ENCODE measurements at places on chromosomes 2 and 18.

- no peak for DNase-seq
- H3K36me3 ChIP-seq = peaks cover 6% of the 10 kb centered on the region
Observed at GRCh38 chr18:35490894-35491699, 6.7 kb downstream of the INO80C start.

DNA sequence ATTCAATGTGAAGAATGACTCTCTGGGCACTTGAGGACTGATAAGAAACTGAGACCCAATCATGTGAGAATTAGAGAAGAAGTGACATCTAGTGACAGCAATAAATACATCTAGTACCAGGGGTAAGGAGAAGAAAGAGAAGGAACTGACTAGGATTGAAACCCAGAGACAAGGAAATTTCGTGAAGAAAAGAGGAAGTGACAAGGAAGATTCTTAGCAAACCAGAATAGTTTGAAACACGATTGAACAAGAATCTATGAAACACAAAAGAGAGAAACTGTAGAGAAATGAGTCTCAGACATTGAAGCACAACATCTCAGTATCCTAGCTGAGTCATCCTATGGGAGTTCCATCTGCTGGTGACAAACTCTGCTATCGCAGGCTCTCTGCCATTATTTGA lies 571.9 kb upstream of the PKDCC start:
- no peak overlapping the region for H3K4me3 ChIP-seq
- H3K36me3 ChIP-seq = peaks cover 15% of the 10 kb centered on the region
- H3K27ac ChIP-seq = no peak overlapping the region
- no peak for DNase-seq

DNA sequence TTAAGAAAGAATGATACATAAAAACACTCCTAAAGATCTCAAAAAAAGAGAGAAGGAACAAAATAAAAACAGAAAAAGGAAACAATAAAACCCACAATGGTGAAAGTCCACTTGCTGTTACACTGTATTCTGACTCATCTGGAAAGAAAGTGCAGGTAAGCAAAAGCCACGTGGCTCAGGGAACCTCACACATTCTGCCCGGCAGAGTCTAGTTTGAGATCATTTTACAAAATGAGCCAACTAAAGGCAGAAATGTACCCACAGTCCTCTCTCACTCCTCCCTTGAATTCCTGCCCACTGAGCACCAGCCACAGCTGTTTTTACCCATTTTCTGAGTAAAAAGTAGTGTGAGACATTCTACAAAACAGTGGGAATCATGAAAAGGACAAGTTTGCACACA lies 10.0 kb downstream of the KCNH7 start:
- no peak overlapping the region for H3K4me3 ChIP-seq
- H3K27ac ChIP-seq = no peak overlapping the region
- H3K36me3 ChIP-seq = no peaks in the 10 kb centered on the region
- no peak for DNase-seq

GRCh38 chr2:29731948-29732347 lies 189.4 kb downstream of the ALK start:
- no peak for DNase-seq
- H3K27ac ChIP-seq = no peak overlapping the region
- 0 out of 2 replicates have a peak, but pooled peaks cover 3% of the 10 kb centered on the region for H3K4me1 ChIP-seq
- no peaks in the 10 kb centered on the region for H3K27me3 ChIP-seq
- no peaks in the 10 kb centered on the region for H3K36me3 ChIP-seq

DNA sequence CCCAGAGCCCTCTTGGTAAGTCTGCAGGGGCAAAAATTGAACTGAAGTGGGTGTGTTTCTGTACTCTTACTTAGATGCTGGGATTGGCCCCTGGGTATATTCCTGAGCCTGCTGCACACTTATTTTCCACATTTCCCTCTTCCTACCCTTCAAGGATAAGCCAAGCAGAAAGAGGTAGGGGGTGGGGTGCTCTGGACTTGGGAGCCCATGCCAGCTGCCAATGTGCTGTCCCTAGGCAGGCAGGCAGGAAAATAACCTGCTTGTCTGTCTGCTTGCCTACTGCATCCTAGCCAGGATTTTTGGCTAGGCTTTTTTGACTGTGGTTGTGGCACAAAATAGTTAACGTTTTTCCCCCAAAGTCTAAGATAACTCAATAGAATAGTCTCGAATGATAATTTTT lies 234.3 kb downstream of the ALK start:
- 0 out of 2 replicates have a peak, but pooled peaks cover 2% of the 10 kb centered on the region for H3K36me3 ChIP-seq
- H3K4me1 ChIP-seq = no peaks in the 10 kb centered on the region
- no peaks in the 10 kb centered on the region for H3K27me3 ChIP-seq
- no peak overlapping the region for H3K27ac ChIP-seq
- no peak for DNase-seq

DNA sequence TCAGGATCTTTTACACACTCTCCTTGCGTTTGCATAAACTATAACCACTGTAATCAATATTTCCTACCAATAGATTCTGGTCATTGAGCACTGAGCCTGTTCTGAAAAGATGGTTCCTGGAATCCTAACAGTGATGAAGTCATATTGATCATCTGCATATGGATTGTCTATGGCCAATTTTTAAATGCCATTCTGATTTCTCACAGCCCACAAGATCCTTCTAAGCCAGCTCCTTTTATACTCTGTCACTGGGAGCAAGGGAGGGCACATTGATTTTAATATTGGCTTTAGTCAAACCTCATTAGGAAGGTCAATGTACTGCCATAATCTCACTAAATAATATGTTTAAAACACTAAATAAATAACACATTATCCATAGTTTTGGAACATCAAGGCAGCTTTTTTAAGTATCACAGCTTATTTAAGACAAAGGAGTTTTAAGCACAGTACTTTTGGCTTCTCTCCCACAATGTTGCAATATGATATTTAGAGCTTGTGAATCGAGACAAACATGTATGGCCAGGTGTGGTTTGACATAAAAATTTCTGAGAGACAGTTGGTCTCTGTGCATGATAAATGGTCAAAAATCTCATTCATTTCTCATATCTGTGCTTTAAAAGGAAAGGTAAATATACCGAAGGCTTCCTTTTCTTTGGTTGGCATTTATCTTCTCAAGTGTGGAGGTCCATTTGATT lies 267.3 kb downstream of the MTX2 start:
- no peaks in the 10 kb centered on the region for H3K36me3 ChIP-seq
- no peak for DNase-seq
- H3K4me3 ChIP-seq = no peak overlapping the region
- H3K27me3 ChIP-seq = peaks cover 9% of the 10 kb centered on the region
- no peak overlapping the region for H3K27ac ChIP-seq

- no peak overlapping the region for H3K4me3 ChIP-seq
- no peaks in the 10 kb centered on the region for H3K27me3 ChIP-seq
- H3K4me1 ChIP-seq = peaks cover 41% of the 10 kb centered on the region
- peak; percentile 48 for DNase-seq
- peak overlapping the region; percentile 66 for H3K27ac ChIP-seq
Observed at GRCh38 chr2:237217995-237218616, 132.4 kb downstream of the COPS8 start.

DNA sequence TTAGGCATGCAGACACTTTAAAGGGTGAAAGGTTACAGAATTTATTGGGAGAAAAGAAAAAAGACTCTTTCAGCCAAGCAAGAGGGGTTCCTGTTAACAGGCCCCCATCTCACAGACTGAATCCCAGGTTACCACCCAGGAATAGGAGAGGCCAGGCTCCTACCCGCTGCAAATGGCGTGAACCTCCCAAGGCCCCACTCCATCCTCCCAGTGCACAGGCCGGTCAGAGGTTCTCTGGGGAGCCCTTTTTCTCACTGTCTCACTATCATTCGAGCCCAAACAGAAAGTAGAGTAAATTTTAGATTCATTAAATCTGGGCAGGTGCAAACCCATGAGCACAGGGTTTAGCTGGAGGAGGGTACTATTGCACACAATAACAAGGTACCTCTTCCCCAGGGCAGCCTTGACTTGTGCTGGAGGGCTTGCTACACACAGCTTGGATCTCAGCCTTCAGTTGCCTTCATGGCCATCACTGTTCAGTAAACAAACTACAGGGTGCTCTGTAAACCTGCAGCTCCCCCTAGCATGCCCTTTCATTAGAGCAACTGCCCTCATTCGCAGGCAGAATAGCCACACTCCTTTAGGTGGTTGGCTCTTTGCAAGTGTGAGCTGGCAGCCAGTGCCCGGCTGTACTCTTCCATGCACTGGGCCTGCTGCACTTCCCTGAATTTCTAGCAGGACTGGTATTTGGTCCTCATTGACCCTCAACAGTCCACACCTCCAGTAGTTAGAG lies 7.3 kb upstream of the PLEK start:
- peaks cover 15% of the 10 kb centered on the region for H3K27me3 ChIP-seq
- no peak overlapping the region for H3K4me3 ChIP-seq
- H3K36me3 ChIP-seq = no peaks in the 10 kb centered on the region
- H3K27ac ChIP-seq = peak overlapping the region; percentile 24
- H3K4me1 ChIP-seq = peaks cover 10% of the 10 kb centered on the region

DNA sequence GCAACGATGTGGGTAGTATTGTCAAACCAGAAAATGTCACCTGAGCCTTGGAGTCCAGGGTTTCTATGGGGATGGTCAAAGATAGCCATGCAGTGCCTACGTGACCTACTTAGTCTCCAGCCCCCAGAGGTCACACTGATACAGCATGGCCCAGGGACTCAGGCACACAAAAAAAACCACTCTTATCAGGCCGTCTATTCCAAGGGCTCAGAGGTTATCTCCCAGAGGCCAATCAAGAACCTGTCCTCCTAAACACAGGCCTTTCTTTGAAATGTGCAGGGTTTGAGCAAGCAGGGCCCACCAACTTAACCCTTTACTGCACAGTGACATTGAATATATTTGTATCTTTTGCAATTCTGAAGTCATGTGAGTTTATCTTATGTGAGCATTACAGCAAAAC lies 82.7 kb downstream of the MRO start:
- H3K4me3 ChIP-seq = no peak overlapping the region
- H3K27me3 ChIP-seq = no peaks in the 10 kb centered on the region
- no peak overlapping the region for H3K27ac ChIP-seq
- no peak for DNase-seq

DNA sequence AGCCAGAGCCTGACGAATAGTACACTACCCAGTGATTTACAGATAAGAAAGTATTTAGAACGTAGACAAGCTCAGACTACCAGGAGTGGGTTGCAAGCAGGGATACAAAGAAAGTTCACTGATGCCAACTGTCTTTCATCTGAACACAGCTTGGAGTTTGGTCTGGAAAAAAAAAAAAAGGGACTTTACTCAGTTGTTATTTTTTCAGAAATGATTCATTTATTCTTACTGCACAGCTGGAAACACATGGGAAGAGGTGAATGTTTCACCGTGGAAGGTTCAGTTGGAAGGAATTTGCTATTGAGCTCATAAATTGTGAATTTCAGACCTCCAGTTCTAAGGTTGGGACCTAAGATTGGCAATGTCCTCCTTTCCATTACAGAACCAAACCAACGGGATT lies 259.7 kb downstream of the ETAA1 start:
- DNase-seq = no peak
- H3K27ac ChIP-seq = no peak overlapping the region
- peaks cover 12% of the 10 kb centered on the region for H3K36me3 ChIP-seq
- no peaks in the 10 kb centered on the region for H3K27me3 ChIP-seq
- no peaks in the 10 kb centered on the region for H3K4me1 ChIP-seq

GRCh38 chr2:128625963-128626759 lies 307.5 kb upstream of the HS6ST1 start:
- peaks cover 4% of the 10 kb centered on the region for H3K27me3 ChIP-seq
- H3K4me3 ChIP-seq = no peak overlapping the region
- no peak overlapping the region for H3K27ac ChIP-seq
- peaks cover 18% of the 10 kb centered on the region for H3K4me1 ChIP-seq
- H3K36me3 ChIP-seq = no peaks in the 10 kb centered on the region

DNA sequence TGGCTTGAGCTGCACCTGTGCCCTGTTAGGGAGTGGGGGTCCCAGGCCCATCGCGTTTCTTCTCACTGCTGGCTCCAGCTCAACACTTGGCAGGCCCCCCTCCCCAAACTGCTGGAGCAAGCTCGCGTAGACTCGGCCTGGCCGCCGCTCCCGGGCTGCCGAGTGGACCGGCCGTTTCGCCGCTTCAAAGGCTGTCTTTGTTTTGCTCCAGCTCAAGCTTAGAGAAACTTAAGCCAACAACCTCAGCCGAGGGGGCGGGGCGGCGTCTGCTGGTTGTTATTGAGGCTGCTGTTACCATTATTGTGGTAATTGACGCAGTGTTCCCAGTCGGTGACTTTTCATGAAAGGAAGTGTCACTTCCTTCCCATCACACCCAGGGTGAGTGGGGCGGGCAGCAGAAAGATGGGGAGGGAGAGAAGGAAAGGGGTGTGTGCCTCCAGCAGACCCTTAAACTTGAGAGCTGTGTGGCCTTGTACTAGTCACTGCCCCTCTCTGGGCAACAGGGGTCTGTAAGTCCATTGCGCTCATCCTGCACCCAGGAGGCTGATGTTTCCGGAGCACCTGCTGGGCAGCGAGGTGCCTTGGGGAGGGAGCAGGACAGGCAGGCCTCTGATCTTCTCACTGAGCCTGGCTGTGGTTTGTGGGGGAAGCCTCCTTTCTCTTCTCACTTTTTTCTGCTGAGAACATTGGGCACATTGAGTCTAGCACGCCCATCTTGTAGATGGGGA lies 2.1 kb downstream of the ARID5A start:
- H3K36me3 ChIP-seq = no peaks in the 10 kb centered on the region
- DNase-seq = peak; percentile 86
- H3K4me1 ChIP-seq = peaks cover 44% of the 10 kb centered on the region
- H3K27ac ChIP-seq = peak overlapping the region; percentile 84
- H3K27me3 ChIP-seq = peaks cover 18% of the 10 kb centered on the region

DNA sequence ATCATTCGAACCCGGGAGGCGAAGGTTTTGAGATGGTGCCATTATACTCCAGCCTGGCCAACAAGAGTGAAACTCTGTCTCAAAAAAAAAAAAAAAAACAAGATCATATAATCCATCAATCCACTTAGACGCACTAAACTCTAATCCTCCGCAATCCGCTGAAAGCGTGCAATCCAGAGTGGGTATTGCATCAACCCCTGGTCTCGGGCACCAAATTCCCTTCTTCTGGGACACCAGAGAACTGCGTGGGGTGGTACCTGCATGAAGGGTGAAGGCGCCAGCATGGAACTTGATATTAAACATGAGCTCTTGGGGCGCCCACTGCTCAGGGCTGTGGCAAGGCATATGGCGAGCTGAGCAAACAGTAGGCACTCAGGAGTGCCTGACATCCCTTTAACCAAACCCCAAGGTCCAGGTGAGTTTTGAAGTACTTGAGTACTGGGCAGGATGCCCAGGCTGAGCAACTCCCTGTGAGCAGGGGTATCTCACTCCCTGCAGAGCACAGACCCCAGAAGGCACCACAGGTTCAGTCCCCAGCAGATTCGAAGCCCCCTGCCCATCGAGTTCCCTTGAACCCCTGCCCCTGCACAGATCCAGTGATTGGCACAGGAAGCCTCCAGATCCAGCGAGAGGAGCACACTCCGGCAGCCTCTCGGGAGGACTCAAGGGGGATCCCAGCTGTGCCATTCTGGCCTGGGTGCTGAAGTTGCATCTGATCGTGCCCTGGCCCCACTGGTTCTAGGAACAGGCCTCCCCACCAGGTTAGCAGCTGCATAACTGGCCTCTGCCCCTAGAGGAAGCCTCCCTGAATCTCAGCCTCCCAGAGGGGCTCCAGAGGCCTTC lies 8.0 kb downstream of the ALPI start:
- H3K36me3 ChIP-seq = no peaks in the 10 kb centered on the region
- no peaks in the 10 kb centered on the region for H3K4me1 ChIP-seq
- DNase-seq = no peak
- no peak overlapping the region for H3K27ac ChIP-seq

- DNase-seq = no peak
- H3K36me3 ChIP-seq = no peaks in the 10 kb centered on the region
- H3K4me1 ChIP-seq = peaks cover 2% of the 10 kb centered on the region
- H3K4me3 ChIP-seq = no peak overlapping the region
Observed at GRCh38 chr2:215140166-215140707, 1.8 kb upstream of the ABCA12 start.

GRCh38 chr2:232042911-232043574 lies 81.5 kb downstream of the DIS3L2 start:
- H3K27ac ChIP-seq = no peak overlapping the region
- peaks cover 16% of the 10 kb centered on the region for H3K4me1 ChIP-seq
- H3K27me3 ChIP-seq = no peaks in the 10 kb centered on the region
- no peak for DNase-seq

Measured in WTC11 (cell line).